ENCODE measurements at places on chromosomes 5 and 9.

DNA sequence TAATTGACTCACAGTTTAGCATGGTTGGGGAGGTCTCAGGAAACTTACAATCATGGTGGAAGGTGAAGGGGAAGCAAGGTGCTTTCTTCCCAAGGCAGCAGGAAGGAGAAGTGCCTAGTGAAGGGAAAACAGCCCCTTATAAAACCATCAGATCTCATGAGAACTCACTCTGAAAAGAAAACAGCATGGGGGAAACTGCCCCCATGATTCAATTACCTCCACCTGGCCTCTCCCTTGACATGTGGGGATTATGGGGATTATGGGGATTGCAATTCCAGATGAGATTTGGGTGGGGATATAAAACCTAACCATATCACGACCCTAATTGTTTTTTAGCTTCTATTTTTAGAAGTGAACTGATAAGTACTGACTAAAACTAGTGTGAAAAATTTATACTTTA lies 1377.5 kb upstream of the DMAC1 start:
- DNase-seq, result no peak

- DNase-seq, result no peak
Measured at GRCh38 chr9:134441227-134442084, 115.2 kb downstream of the RXRA start.

DNA sequence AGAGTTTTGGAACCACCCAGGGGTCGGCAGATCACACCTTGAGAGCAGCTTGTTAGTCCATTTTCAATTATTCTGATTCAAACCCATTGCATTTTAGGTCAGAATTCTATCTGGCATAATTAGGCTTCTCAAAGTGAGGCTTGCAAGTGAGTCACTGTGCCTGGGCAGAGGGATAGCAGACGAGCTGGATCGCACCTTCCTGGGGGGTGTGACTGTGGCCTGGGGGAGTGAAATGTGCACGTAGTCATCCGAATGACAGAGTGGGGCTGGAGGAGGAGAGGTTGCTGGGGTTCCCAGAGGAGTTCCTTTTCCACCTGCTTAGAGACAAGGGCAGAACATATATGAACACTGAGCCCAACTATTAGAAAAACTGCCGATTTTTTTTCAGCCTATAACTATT lies 31.7 kb downstream of the SPACA9 start:
- no peak for DNase-seq

- no peak for DNase-seq
Measured at GRCh38 chr9:86079865-86080469, 19.4 kb downstream of the GOLM1 start.

DNA sequence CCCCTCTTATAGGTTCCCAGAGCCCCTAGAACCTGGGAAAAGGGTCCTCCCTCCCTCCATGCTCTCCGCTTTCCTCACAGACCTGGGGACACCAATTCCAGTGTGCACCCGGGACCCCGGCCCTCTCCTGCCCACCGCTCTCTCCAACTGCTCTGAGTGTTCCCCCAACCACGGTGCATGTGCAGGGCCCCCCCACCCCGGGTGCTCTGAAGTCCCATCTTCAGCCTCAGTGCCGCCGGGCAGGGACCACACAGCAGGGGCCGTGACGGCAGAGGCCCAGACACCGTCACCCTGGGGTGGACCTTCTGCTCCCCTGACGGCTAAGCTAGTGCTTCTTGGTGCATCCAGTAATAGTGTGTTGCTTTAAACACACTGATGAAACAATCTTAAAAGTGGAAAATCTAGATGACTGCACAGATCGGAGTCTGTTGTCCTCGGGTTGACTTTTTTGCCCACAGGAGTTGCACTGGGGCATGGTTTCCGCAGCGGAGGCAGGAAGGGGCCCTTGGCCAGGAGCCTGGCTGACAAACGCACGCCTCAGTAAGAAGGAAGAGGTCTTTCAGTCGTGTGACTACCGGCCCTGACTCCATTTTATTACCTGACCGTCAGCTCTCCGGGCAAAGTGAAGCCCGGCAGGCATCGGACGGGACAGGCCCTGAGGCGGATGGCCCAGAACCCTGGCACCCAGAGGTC lies 36.2 kb upstream of the SLC6A3 start:
- no peak for DNase-seq

DNA sequence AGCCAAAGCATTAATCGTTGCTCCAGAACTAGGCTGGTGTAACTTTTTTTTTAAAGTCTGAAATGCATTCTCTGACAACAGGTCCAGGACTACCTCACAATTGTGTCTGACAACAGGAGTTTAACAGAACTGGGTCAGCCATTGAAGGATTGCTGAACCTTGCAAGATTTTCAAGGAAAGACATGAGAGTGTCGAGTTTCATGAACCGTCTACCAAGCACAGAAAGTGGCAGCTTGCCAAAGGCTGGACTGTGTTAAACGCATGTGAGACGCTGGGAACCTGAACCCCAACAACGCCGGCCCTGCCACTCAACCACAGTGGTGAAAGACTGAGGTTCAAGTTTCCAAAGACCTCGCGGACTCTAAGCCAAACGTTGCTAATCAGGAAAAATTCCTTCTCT lies 79.1 kb downstream of the LHFPL2 start:
- DNase-seq, result no peak

DNA sequence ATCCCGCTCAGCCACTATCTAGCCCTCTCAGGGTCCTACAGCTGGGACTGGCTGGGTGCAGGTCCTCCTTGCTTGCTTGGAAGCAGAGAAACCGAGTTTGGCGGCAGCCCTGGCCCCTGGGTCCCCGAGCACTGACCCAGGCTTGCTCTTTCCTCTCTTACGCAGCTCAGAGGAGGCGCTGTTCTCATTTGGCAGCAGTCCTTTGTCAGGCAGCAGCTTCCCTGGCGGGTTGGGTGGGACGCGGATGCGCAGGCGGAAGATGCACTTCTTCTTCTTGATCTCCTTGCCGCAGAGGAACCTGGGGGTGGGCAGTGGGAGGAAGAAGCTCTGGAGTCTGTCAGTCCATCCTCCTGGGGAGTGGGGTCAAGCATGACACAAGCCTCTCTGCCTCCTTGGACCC lies 14.5 kb downstream of the PHF19 start:
- no peak for DNase-seq

DNA sequence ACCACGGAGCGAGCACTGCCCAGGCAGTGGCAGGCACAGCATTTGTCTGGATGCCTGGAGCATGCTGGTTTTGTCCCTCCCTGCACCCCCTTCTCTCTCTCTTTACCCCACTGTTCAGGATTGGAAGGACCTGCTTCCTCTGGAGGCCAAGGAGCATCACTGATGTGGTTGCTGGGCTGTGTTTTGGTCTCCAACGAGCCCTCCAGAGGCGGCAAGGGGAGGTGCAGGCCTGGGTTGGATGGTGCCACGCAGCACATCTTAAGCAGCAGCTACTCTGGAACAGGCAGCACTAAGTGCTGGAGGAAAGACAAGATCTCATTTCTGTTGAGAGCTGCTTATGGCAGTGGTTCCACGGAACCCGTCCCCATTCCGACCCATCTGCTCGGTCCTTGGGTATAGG lies 139.6 kb downstream of the CMYA5 start:
- no peak for DNase-seq

DNA sequence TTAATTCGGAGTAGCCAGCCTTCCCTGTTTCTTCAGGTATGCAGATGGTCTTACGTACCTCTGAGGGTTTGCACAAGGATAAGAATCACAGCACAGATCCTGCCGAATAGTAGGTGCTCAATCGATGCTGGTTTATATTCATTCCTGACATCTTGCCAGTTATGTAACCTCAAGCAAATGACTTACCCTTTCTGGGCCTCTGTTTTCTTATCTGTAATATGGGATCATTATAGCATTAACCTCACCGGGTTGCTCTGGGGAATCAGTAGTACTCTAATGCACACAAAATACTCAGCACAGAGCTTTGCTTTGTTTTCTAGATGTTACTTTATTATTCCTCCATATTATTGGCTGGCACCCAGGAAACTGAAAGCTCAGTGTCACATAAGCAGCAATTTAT lies 7.7 kb upstream of the NR5A1 start:
- DNase-seq, result no peak

DNA sequence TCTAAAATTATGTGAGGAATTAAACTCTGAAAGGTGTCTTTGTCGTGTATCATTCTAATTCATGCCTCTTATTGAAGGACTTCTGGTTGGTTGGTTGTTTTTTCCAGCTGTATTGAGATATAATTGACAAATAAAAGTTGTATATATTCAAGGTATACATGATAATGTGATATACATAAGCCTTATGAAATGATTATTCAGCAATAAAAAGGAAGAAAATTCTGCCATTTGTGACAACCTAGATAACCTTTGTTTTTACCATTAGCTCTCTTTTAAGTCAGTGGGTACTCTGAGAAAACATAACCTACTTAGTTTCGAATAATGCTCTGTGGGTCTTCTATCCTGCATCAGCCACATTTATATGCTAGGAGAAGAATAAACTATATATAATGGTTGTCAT lies 89.6 kb downstream of the RAB3C start:
- no peak for DNase-seq

DNA sequence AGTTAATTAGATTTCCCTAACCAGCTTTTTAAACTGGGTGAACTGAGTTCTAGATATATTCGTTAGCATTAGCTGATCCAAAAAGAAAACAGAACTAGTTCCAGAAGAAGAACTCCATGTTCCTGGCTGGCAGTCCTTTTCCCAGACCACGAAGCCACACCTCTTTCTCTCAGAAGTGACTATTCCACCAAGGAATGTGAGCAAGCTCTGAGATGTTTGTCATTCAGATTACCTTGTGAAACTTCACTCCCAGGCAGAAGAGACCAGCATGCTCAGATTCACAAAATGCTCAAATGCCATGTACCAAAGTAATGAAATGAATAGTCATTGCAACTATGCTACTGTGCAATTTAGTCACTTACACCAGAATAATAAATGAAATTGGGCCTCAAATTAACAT lies 4.4 kb upstream of the SSBP2 start:
- DNase-seq, result no peak

DNA sequence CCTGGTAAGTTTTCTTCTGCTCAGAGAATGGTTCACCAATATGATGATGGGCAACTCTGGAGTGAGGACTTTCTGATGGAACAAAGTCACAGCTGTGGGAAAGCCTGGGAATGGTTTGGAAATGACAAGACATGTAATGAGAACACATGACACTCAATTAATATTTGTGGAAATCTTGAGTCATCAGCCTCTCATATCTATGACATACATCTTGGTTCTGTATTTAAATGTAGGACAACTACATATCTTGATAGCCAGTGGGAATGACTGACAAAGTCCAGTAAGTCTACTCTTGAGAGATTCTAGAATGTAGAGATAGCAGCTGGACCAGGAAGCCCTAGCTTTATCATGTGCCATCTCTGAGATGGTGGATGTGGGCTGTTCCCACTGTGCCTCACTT lies 85.5 kb downstream of the PALM2AKAP2 start:
- DNase-seq, result no peak

DNA sequence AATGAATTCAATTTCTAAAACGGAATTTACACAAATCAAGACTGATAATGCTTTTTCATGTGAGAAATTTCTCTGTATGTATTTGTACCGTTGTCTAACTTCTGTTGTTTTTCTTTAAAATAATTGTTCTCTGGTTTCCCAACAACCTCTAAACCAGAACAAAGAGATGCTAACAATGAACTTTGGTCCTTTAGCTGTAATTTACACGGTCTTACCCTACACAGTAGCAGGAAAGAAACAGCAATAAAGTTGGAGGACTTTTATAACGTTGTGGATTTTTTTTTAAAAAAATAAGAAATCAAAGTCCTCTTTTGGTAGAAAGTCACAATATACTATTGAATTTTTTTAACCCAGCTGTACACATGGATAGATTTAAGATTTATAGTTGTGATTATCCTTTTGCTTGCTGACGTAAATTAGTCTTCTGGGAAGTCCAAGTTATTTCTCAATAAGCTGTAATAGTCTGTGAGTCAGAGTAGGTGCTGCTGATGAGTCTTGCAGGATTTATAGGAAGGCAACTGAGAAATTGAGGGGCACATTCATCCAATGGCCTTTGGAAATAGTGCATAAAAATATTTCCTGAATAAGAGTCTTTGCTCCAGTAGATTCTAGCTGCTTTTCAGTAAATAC lies 76.8 kb upstream of the PCSK1 start:
- DNase-seq, result no peak

- no peak for DNase-seq
Measured at GRCh38 chr9:396396-396795, 181.7 kb downstream of the DOCK8 start.

GRCh38 chr9:115229496-115229895 lies 111.5 kb upstream of the TNC start:
- no peak for DNase-seq

- DNase-seq, result no peak
Measured at GRCh38 chr5:133753856-133754255, 141.5 kb upstream of the FSTL4 start.

DNA sequence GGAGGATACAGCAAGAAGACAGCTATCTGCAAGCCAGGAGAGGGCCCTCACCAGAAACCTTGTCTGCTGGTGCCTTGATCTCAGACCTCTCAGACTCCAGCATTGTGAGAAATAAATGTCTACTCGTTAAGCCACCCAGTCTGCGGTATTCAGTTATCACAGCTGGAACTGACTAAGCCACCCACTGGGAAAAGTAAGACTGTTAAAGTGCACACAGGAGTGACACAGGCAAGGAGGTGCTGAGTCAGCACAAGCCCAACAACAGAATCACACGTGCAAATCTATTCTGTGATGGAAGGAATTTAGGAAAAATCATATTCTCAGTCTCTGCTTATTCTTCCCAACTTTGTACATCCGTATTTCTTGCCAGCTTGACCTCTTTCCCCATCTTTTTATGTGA lies 200.0 kb downstream of the NR2F1-AS1 start:
- no peak for DNase-seq

DNA sequence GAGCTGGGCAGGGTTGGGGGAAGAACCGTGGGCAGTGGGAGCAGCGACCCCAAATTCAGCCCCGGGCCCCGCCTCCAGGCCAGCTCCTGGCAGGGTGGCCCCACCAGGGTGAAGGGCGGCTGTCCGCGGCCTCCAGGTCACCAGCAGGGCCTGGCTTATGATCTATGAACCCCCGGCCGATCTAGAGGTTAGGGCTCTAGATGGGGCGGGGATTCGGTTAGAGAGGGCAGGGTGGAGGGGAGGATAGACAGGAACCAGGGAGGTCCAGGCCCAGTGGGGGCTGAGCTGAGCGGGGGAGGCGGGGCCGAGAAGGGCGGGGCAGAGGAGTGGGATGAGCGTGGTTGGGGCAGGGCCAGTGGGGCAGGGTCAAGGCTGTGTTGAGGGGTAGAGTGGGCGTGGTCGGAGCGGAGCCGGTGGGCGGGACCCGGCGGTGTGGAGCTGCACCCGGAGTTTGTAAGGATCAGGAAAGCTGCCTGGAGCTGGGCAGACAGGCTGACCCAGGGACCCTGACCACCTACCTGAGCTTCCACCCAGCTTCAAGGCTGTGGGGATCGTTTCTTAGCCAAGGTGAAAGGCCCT lies 29.3 kb upstream of the OBP2B start:
- no peak for DNase-seq

GRCh38 chr5:6804766-6805501 lies 91.7 kb downstream of the TENT4A start:
- DNase-seq, result no peak

DNA sequence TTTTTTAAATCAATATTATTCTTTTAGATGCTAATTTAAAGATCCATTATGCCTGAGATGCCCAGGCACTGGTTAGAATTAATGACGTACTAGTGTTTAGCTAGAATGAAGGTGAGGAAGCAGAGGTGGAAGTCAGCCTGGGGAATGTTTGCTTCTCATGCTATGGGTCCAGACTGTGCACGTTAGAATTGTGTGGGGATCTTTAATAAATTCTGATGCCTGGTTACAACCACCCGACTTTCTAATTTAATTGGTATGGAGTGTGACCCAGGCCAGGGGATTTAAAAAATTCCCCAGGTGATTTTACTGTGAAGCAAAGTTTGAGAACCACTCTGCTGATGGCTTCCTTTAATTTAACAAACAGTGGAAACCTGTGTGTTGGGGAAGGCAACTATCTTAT lies 111.1 kb downstream of the DOCK2 start:
- DNase-seq, result no peak

- DNase-seq, result no peak
Measured at GRCh38 chr9:38211002-38211401, 142.0 kb upstream of the SHB start.
